ENCODE measurements at places on chromosomes 5 and 9.

DNA sequence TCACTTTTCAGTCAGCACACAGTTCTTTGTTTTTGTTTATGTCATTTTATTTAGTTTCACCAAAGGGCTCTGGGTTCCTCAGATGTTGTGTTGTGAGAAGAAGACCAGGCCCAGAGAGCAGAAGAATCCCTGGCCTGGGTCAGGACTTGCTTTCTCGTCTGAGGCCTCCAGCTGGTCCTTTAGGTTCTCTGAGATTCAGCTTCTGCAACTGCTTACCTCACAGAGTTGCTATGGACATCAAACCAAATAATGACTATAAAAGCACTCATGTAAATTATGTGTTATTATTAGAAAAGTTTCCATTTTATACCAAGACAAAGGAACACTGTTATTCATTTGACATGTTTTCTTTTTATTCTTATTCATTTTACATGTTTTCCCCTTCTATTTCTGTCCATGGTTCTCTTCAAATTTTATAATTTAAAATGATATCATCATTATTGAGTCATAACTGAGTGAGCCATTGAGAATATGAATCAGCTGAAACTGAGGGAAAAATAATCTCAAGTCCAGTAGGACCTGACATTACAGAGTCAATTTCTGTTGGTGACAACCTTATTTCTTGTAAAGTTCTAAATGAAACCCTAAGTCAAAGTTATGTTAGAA, 44.0 kb upstream of the GLRX start:
- DNase-seq: no peak

DNA sequence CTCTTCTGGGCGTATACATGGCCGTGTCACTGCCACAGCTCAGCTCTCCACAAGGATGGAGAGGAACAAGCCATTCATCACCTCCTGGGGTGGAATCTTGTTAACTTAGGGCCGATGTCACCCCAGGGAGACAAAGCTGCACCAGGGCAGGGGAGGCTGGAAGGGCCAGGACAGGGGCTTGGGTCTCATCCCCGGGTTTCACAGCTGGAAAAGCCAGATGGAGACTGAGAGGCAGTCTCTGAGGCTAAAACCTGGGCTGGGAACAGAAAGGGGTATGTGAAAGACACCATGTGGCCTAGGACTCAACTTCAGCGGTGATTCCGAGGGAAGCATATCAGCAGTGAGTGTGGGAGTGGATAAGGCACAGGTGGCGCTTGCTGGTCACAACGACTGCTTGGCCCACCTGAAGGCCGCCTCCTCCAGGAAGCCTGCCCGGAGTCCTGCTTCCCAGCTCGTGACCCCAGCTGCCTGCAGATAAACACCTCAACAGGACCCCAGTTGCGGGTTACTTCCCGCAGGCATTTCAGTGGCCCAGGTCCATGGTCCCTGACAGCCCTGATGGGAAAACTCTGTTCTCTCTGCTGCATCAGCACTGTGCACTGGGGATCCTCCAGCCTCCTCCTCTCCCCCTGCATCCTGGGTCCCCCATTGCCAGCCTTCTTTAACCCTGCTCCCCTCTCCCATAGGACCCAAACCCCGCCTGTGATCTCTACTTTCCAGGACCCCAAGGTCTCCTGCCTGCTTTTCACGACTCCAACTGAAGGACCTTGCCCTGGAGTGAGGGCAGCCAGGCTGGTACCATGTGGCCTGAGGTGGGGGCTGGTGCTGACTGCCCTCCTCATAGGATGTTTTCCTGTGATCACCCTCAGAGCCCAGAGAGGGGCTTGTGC, 51.7 kb upstream of the FCN1 start:
- DNase-seq: no peak

- peak; percentile 51 for DNase-seq
Observed at GRCh38 chr5:1344975-1345838, at the start of gene CLPTM1L. Gene CLPTM1L (minus strand): TSS chr5:1345099. CDS start chr5:1344841, 258 bp downstream.

GRCh38 chr9:123929177-123929869, 603 bp downstream of the DENND1A start:
- no peak for DNase-seq

DNA sequence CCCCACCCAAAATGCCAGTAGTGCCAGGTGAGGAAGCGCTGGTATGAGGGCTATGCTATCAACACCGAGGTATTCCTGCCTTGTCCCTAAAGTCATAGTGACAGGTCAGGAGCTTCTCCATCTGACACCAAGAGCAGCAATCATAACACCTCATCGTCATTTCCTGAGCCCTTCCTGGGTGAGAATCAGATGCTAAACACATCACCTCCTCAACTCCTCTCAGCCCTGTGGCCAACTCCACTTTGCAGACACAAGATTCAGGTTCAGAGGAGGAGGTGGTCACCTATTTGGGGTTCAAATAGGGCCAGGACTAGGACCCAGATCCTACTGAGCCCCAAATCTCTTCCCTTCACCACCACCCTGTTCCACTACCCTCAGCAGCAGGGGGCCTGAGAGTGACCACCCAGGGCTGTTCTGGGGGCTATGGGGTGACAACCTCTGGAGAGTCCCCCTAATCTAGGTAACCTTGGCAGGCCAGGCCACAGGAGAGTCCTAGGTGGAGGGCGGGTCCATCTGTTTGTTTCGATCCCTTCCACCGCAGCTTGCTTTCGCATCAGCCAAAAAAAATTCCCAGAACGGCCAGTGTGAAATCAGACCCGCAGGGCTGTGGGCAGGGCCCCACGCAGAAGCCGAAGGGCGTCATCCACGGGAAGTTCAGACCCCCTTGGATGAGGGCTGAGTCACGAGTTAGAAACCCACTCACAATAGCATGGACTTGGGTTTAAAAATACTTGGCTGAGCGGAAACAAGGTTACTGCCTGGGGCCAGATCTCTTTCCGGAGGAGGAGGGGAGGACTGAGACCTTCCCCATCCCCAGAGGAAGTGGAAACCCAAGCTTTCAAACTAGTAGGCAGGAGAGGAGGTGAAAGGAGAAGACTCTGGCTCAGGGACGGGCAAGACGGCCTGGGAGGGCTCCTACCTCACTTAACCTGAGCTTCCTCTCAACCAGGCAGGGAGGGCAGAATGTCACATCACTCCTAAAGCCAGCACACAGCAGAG, 8.7 kb downstream of the STK10 start:
- DNase-seq: no peak

GRCh38 chr5:148457183-148457620, 73.4 kb downstream of the FBXO38 start:
- no peak for DNase-seq

DNA sequence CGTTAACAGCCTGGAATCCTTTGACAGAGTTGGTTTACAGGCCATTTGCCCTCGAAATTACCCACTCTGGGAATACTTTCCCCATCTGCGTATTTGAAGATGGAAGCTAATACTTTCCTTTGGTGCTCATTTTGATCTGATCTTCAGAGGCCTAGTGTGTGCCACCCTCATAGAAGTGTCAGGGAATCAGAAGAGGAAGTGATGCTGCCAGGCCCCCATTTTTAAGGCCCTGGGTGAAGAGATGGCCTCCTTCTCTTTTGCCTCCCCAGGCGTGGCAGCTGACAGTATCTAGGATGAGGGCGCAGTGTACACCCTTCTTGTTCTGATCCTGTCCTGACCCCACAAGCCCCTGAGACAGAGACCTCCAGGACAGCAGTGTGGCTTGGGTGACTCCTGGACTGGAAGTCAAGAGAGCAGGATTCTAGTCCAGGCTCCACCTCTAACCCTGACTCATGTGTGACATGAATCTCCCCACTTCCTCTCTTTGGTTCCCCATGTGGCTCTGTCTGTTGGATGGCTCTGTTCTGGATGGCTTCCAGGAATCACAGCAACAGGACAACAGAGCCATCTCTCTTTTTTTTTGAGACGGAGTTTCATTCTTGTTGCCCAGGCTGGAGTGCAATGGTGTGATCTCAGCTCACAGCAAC, 27.8 kb downstream of the CSF1R start:
- peak; percentile 15 for DNase-seq

DNA sequence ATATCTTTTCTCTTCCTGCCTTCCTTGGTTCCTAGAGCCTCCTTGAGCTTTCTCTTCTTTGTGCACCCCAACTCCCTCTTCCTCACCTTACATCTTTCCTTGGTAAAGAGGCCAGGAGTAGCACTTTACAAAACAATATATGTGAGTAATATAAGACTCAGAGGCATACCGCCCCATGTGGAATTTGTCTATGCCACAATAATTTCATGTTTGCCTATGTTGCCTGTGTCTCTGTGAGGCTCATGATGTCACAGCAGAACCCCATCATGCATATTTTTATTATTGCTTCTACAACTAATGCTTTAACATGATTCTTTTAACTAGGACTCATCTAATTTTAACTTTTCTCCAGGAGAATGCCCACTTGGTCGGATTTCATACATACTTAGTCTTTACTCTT, 15.0 kb upstream of the LVRN start:
- DNase-seq: no peak

DNA sequence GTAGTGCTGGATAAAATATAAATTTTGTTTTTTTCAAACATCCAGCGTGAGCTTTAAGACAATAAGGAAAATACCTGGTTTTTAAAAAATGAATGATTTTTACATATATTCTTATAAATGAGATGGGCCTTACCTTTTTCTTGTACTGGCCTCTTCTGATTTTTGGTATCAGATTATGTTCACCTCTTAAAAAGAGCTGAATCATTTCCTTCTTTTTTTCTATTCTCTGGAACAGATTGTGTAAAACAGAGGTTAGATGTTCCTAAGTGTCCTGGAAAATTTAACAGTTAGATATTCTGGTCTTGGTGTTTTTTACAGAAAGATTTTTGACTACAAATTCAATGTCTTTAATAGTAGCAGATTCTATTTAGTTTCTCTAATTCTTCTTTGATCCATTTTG, 74.6 kb downstream of the NDUFAF2 start:
- no peak for DNase-seq

GRCh38 chr5:73305386-73305785, 132.4 kb downstream of the TMEM174 start:
- DNase-seq: no peak

DNA sequence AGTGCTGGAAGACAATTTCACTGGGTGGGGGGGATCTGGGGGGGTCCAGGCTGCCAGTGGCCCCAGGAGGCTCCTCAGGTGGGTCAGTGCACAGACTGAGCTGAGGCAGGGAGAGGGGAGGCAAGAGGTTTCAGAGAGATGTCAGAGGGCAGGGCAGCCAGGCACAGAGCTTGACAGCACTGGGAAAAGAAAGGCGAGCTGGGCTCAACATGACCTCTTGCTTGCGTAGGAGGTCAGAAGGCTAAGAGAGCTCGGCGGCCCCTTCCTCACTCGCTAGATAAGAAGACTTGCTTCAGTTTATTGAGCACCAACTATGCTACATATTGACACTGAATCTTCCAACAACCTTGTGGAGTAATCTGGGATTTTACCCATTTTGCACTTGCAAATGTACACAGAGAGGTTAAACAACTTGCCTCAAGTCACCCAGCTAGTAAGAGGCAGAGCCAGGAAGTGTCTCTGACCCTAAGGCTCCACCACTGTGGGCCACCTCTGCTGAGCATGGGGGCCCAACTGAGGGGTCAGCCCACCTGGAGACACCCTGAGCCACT, 3.5 kb downstream of the PDLIM7 start:
- no peak for DNase-seq
